ENCODE measurements at places on chromosomes 6 and 20.

- peak; percentile 60 for DNase-seq
These were observed 1.4 kb downstream of the CLIC1 start for GRCh38 chr6:31734821-31735406.

DNA sequence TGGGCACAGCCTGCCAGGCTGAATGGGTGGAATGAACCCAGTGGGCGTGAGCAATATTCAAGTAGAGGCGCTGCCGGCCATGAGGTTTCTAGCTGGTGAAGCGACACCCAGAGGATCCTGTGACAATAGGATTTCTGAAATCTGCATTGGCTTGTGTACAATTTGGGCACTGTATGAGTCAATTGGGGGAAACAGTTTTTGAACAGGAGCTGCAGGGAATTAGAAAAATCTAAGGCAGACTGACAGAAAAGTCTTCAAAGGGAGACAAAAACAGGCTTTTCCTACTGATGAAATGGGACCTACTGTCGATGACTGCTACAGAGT, 148.8 kb upstream of the PROKR2 start:
- no peak for DNase-seq

DNA sequence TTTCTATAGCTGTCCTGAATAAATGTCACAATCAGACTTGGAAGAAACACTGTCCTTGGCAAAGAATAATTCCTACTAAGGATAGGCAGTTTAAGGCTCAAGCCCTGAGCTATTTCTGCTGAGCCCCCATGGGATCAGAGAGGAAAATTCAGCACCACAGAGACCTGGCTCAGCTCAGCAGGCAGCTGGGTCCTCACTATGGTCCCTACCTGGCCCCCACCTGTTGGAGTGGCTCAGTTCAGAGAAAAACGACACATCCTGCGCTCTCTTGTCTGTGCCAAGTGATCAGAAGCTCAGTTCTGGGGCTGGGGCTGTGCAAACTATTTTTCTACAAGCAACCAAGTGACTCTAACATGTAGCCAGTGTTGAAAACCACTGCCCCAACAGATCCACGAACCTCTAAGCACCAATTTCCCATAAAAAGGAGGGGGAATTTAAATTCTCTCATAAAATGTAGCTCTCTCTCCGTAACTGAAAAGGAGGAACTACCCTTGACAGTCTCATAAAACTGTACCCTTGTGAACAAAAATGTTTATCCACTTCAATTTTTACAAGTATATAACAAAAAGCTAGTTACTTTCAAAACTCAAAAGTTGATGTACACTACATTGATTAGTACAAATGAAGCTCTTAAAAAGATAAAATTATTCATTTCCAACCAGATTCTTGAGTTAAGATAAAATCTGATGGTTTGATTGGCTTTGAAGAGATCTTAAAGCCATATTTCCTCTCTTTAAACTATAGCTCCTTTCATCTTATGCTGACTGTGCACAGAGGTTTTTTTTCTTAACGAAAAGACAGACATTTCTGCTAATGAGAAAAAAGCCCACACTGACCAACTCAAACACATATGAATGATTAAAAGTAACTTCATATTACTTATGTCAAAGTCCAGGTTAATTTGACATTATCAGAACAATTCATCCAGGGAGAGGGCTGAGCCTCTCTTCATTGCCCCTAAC, 52.0 kb downstream of the KIF13A start:
- DNase-seq = no peak

DNA sequence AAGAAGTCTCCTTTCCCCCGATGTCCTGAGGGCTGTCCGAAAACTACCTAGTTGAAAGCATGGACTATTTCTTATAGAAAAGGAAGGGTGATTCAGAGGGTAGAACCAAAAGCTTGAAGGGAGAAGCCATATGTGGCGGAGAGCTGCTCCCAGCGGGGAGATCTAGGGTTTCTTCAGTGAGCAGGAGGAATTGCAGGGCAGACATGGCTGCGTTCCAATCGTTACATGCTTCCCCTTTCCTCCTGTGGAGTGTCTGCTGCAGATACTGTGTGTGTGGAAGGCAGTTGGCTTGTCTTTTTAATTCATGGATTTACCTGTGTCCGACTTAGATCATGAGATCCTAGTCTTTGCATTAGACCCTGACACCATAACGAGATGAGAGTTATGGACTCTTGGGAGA, 799.5 kb downstream of the QKI start:
- DNase-seq = no peak

- DNase-seq = no peak
These were observed 92.1 kb downstream of the CRYBG1 start for GRCh38 chr6:106452628-106453027.

- DNase-seq = no peak
These were observed 39.4 kb upstream of the MOCS1 start for GRCh38 chr6:39973661-39974060.

- DNase-seq = no peak
These were observed 7.1 kb upstream of the PHACTR3 start for GRCh38 chr20:59597240-59597639.

GRCh38 chr20:62918831-62919230, 7.5 kb downstream of the DIDO1 start:
- peak; percentile 31 for DNase-seq

- no peak for DNase-seq
These were observed 197.5 kb upstream of the CEP162 start for GRCh38 chr6:84424956-84425355.
